MCF 10A (cell line): ENCODE measurements at places on chromosomes 3 and 15. TPM values are rescaled to one million over a fixed set of nuclear protein-coding genes. Genes with fewer than 3 reads are reported as not detected.
A peak's percentile ranks its signal among the peaks of the same experiment; 100 is the strongest.

DNA sequence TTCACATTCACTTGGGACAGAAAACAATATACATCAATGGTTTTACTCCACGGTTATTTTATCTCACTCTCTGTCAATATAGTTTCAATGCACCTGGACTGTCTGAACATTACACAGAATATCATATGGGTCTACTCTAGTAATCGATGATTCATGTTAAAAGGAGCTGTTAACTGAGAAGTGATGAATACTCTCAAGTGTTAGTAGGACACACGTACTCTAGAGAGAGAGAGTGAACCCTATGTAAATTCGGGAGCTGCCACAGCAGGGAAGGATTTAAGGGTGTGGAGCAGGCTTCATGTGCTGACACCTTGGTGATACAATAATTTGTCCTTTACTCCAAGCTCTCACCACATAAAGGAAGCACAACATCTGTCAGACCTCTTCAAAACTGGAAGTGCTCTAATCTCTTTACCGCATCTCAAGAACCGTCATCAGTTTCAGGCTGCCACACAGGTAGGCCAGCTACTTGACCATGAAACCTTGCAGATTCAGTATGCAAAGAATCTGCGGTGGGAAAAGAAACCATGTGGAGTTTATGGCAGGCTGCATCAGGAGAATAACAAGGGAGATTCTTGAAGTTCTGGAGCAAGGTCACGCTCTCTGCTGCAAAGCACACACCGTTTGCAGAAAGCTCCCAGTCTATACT lies 199.2 kb upstream of the TMC3 start:
- peaks cover 14% of the 10 kb centered on the region for H3K4me1 ChIP-seq
- H3K27me3 ChIP-seq: no peaks in the 10 kb centered on the region
- DNase-seq: no peak
- no peak overlapping the region for H3K4me3 ChIP-seq

- no peaks in the 10 kb centered on the region for H3K27me3 ChIP-seq
- H3K36me3 ChIP-seq: no peaks in the 10 kb centered on the region
- no peak overlapping the region for H3K4me3 ChIP-seq
- DNase-seq: no peak
- H3K27ac ChIP-seq: no peak overlapping the region
Observed at GRCh38 chr15:42079401-42079908, 14.9 kb downstream of the PLA2G4D start.

DNA sequence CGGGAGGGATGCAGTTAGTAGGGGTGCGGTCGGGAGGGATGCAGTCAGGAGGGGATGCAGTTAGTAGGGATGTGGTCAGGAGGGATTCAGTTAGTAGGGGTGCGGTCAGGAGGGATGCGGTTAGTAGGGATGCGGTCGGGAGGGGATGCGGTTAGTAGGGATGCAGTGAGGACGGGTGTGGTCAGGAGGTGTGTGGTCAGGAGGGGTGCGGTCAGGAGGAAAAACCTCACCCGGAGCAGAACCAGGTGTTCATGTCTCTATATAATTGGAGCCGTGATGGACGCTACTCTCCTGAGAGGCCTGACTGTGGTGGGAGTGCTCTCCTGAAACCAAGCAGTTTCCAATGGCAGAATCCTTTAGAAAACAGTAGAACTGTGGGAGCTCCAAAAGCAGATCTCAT lies 95.8 kb downstream of the BDH1 start:
- H3K36me3 ChIP-seq: peaks cover 7% of the 10 kb centered on the region
- no peaks in the 10 kb centered on the region for H3K27me3 ChIP-seq
- H3K4me1 ChIP-seq: peaks cover 11% of the 10 kb centered on the region
- no peak overlapping the region for H3K4me3 ChIP-seq
- H3K27ac ChIP-seq: no peak overlapping the region

DNA sequence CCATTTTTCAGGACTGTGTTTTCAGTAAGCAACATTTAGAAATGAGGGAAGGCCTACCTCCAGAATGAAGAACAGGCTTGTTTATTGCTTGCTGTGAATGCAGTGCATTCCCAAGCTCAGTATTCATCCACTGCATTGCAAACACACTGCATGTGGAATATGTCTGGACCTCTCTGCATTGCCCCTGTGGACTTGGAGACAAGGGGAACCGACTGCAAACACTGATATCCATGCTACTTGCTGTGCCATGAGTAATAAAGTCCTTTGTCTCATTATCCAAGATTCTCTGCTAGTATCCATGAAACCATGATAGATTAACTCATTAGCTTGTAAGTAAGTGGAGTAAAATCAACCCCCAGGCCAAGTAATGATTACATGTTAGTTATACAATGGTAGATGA lies 301.2 kb upstream of the NR2E3 start:
- H3K27me3 ChIP-seq: no peaks in the 10 kb centered on the region
- no peaks in the 10 kb centered on the region for H3K4me1 ChIP-seq
- H3K36me3 ChIP-seq: no peaks in the 10 kb centered on the region
- DNase-seq: no peak

GRCh38 chr15:29140475-29141307 lies 128.9 kb downstream of the NSMCE3 start:
- H3K27ac ChIP-seq: no peak overlapping the region
- no peaks in the 10 kb centered on the region for H3K4me1 ChIP-seq
- H3K27me3 ChIP-seq: peaks cover 38% of the 10 kb centered on the region
- no peaks in the 10 kb centered on the region for H3K36me3 ChIP-seq

DNA sequence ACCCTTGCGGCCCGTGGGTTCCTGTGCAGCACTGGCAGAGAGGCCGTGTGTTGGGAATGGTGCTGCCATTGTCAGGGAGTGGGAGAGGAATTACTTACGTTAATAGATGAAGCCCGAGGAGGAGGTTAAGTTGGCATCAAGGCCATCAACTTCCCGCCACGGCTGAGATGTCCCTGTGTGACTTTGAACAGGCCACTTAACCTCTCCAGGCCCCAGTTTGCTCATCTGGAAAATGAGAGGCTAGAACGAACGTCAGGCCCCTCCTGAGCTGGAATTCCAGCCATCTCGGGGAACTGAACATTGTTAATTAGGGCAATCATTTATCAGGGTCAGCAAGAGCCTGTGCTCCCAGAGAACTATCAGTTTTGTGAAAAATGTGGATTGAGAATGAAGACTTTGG lies 91.4 kb upstream of the MYZAP start:
- no peak overlapping the region for H3K4me3 ChIP-seq
- no peaks in the 10 kb centered on the region for H3K4me1 ChIP-seq
- DNase-seq: no peak
- H3K36me3 ChIP-seq: no peaks in the 10 kb centered on the region
- H3K27ac ChIP-seq: no peak overlapping the region

DNA sequence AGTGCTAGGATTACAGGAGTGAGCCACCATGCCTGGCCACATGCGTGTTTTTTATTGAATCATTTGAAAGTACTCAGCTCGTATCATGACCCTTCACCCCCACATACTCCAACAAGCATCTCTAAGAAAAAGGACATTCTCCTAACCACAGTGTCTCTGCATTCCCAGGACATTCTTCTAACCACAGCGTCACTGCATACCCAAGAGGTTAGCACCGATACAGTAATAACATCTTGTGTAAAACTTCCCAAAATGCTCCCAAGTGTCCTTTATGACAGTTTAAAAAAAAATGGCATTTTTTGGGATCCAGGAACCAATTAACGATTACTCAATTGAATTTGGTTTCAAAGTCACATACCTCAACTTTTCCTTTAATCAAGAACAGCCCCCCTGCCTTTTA lies 39.6 kb downstream of the FLNB start:
- no peaks in the 10 kb centered on the region for H3K27me3 ChIP-seq
- no peak overlapping the region for H3K4me3 ChIP-seq
- peak; percentile 52 for DNase-seq
- H3K27ac ChIP-seq: peak overlapping the region; percentile 95
- peaks cover 59% of the 10 kb centered on the region for H3K4me1 ChIP-seq

GRCh38 chr3:120418446-120418845 lies 32.3 kb downstream of the FSTL1 start:
- H3K27ac ChIP-seq: no peak overlapping the region
- no peak overlapping the region for H3K4me3 ChIP-seq
- no peak for DNase-seq
- H3K4me1 ChIP-seq: peaks cover 28% of the 10 kb centered on the region

- no peaks in the 10 kb centered on the region for H3K27me3 ChIP-seq
- peak overlapping the region; percentile 98 for H3K27ac ChIP-seq
- H3K36me3 ChIP-seq: peaks cover 17% of the 10 kb centered on the region
Observed at GRCh38 chr3:105365391-105366325, 1.1 kb upstream of the ALCAM start.

DNA sequence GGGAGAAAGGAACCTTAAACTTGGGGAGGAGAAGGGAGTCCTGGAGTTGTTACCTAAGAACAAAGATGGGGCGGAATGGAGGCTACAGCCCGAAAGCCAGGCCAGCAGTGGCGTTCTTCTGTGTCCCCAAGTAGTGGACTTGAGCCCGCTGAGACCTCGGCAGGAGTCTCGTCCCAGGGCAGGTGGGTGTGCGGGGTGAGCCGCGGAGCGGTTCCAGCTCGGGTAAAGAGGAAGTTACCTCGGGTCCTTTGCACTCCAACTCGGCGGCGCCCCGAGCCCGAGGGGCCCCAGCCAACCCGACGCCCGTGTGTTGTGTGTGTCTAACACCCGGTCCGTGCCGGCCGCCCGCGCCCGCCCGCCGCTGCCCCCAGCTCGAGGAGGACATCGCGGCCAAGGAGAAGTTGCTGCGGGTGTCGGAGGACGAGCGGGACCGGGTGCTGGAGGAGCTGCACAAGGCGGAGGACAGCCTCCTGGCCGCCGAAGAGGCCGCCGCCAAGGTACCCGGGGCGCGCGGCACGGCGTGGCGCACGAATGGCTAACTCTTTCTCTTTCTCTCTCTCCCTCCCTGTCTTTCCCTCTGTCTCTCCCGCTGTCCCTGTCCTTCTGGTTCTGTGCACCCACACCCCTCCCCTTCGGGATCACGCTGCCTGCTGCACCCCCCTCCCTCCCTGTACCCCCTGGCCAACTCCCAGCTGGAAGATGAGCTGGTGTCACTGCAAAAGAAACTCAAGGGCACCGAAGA lies 959 bp downstream of the TPM1 start:
- peaks cover 31% of the 10 kb centered on the region for H3K4me1 ChIP-seq
- DNase-seq: no peak
- peak overlapping the region; percentile 92 for H3K4me3 ChIP-seq
- no peaks in the 10 kb centered on the region for H3K27me3 ChIP-seq
- H3K27ac ChIP-seq: peak overlapping the region; percentile 47

DNA sequence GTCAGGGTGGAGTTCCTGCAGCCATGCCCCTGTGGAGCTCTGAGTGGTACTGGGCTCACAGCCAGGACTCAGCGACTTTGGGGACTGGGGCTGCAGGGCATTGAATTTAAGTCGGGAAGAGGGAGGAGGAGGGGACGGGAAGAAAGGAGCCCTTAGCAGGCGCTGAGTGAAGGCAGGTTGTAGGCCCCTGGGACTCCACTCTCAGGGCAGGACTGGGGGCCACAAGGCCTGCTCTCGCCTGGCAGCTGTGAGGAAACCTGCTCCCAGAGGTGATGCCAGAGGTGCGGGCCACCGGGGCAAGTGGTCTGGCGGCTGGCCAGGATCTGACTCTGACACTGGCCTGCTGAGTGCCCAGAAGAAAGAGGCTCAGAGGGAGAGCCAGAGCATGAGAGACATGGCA lies 73.5 kb downstream of the EPHB3 start:
- H3K27ac ChIP-seq: no peak overlapping the region
- H3K4me3 ChIP-seq: no peak overlapping the region
- H3K27me3 ChIP-seq: no peaks in the 10 kb centered on the region

- no peaks in the 10 kb centered on the region for H3K27me3 ChIP-seq
- DNase-seq: no peak
- no peak overlapping the region for H3K4me3 ChIP-seq
- H3K36me3 ChIP-seq: no peaks in the 10 kb centered on the region
- no peaks in the 10 kb centered on the region for H3K4me1 ChIP-seq
Observed at GRCh38 chr15:48076454-48076853, 44.3 kb upstream of the SLC24A5 start.

GRCh38 chr15:25244731-25245585 lies 193.9 kb downstream of the UBE3A start:
- H3K27me3 ChIP-seq: no peaks in the 10 kb centered on the region
- no peak overlapping the region for H3K27ac ChIP-seq
- DNase-seq: no peak
- H3K4me1 ChIP-seq: no peaks in the 10 kb centered on the region
- H3K36me3 ChIP-seq: no peaks in the 10 kb centered on the region

DNA sequence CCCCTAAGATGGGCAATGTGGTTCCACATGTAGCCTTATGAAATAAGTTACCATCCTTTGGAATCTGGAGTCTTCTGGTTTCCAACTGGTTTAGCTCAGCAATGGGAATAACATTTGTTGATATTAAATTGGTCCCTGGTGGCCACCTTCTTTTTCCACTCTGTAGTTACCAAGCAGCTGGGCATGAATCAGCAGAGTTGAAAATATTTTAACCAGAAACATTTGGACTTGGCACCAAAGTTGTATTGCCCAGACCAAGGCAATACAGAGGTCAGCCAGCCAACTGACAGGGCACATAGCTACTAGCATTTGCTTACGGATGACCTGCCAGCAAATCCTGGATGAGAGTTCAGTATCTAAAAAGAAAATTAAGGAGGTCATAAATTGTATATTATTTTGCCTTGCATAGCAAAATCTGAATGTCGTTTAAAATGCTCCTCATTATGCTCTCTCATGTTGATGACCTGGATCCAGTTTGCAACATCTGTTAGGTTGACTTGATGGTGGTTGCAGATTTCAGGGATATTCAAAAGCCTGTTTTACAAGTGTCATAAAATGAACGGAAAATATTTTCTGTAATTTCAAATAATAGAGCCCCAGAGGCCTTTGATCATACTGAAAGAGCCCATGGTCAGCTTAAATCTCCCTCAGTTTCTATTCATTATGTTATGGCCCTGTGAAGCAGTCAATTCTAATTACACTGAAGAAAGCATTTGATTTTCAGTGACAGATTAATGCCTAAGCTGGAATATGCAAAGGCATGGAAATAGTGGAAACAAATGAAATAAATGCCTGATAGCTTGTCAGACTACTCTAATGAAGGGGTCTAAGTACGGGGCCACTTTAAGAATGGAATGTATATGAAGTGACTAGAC lies 54.6 kb downstream of the PPM1L start:
- H3K27me3 ChIP-seq: no peaks in the 10 kb centered on the region
- DNase-seq: no peak
- H3K4me1 ChIP-seq: peaks cover 4% of the 10 kb centered on the region
- H3K27ac ChIP-seq: no peak overlapping the region

DNA sequence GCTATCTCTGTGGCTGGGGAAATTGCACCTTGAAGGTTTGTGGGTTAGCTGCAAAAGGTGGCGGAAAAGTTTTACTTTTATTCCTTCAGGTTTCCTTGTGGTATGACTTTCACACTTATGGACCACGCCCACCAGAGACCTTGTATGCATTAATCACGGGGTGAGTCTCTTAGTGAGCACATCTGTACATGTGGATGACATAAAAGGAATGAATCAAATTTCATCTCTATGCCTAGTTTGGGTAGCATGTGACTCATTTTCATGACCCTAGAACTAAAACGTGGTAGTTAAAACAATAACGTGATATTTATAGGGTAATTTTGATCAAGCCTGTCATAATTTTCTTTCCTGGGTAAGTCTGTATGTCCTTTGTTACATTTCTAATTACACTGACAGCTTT lies 141.7 kb downstream of the PDCD6IP start:
- H3K27ac ChIP-seq: no peak overlapping the region
- peaks cover 5% of the 10 kb centered on the region for H3K4me1 ChIP-seq
- no peak overlapping the region for H3K4me3 ChIP-seq
- H3K27me3 ChIP-seq: peaks cover 31% of the 10 kb centered on the region
- H3K36me3 ChIP-seq: no peaks in the 10 kb centered on the region

CCR9 gene
- not detected in 2 replicates for total RNA-seq

MOBP gene
- 0.21 TPM in 1 of 2 replicates, not detected in the other for total RNA-seq

SEMA6D gene
- 0.65 and 1.1 TPM in 2 replicates for total RNA-seq

RTP4 gene
- not detected in 2 replicates for total RNA-seq

THBS1 gene
- total RNA-seq: 103 and 393 TPM in 2 replicates

STARD5 gene
- total RNA-seq: 2.0 and 3.4 TPM in 2 replicates

A4GNT gene
- total RNA-seq: not detected in 2 replicates

ACAA1 gene
- 36.6 and 46.7 TPM in 2 replicates for total RNA-seq

TEX55 gene
- not detected in 2 replicates for total RNA-seq
